ENCODE measurements at places on chromosomes 7 and 10.

DNA sequence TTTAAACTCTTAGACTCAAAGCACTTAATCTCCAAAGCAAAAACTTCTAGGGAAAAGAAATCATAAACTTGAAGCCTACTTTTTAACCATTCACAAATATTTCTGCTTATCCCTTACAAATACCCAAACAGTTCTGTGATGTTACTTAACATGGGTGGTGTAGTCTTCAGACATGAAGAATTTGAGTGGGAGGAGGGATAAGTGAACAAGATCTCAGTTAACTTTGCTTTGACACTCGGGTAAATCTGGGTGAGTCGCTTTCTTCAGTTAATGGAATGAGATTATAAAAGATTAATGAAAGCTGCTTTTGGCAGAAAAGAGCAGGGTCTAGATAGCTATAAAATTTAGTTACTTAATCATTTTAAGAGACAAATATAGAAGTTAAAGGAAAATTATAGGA lies 47.5 kb downstream of the RNF133 start:
- DNase-seq: no peak

DNA sequence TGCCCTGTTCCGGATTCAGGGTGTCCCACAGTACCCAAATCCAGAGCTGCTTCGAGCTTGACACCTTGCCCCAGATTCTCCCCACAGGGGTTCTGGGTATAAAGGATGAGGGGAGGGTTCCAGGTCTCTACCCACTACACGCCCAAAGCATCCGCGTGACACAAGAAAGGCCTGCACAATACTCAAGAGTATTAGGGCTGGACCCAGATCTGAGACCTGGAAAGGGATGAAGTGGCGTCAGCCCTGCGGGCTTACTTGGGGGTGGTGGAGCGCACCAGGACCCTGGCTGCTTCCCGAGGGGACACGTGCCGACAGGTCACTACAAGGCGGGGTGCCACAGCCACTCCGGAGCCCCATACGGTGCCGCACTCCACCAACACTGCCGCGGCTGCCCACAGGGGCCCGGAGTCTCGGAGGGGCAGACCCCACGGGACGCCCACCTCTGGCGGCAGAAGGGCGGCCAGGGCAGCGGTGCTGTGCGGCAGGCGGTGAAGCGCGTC lies 1.3 kb downstream of the TYSND1 start:
- no peak for DNase-seq

- no peak for DNase-seq
Measured at GRCh38 chr7:26011039-26011696, 140.8 kb upstream of the NFE2L3 start.

DNA sequence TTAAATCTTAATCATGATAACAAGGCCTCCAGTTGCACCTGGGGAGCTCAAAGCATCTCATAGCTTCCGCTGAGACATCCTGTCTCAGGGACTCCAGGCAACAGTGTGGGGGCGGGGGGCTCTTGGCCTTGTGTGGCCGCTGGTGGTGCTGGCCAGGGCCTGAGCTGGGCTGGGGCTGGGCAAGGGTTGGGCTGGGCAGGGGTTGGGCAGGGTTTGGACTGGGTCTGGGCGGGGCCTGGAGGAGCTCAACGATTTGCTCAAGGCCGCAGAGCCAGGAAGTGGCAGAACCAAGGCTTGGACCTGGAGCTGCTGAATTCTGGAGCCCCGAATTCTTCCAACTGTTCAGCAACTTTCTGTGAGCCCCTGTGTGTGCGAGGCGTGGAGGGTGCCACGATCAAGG lies 37.9 kb upstream of the PSMG3 start:
- DNase-seq: no peak

DNA sequence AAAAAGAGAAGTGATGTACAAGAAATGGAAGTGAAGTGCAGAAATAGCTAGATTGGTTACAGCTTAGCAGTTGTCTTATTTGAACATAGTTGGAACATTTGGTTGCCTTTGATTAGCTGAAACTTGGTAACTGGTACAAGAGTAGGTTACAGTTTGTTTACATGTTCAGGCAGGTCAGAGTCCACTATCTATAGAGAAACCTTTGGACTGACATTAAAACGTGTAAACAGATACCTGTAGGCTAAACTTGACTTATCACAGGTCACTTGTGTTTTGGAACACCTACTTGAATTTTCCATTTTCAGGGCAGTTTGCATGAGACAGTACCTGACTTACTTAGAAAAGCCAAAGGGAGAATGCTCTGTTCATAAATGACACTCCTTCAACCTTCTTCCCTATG lies 28.5 kb upstream of the CYP2C8 start:
- no peak for DNase-seq

DNA sequence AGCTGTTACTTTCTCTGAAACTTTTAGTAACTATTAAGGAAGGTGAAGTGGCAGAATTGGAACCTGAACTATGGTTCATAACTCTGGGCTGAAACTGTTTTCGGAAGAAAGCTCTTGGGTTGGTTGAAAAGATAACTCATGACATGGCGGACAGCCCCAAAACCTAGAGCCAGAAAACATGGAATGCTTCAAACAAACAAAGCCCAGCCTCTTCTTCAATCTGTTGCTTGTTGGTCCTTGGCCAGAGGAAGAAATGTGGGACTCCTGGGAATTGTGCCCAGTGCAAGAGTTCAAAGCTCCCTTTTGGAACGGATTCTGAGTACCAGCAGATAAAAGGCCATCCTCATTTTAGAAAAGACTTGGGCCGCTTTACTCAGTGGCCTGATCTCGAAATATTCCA lies 52.9 kb upstream of the CACNB2 start:
- no peak for DNase-seq

- no peak for DNase-seq
Measured at GRCh38 chr10:4772202-4772570, 53.8 kb upstream of the AKR1E2 start.

DNA sequence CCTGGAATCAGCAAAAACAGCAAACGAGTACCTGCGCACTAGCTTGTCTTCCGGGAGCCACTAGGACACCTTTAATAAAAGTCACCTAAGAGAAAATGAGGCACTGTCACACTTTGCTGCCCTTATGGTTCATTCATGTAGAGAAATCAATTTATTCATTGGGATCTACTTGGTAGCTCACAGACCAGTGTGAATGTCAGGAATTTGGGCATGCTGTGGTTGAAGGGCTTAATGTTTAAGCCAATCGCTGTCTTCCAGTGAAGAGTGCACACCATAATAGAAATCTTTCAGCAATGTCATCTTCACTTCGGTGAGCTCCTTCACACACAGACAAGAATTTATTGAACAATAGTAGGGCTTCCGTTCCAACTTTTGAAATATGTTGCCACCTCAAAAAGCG lies 65.1 kb downstream of the MARCHF5 start:
- DNase-seq: no peak

- no peak for DNase-seq
Measured at GRCh38 chr7:139682136-139683013, 95.4 kb downstream of the HIPK2 start.

DNA sequence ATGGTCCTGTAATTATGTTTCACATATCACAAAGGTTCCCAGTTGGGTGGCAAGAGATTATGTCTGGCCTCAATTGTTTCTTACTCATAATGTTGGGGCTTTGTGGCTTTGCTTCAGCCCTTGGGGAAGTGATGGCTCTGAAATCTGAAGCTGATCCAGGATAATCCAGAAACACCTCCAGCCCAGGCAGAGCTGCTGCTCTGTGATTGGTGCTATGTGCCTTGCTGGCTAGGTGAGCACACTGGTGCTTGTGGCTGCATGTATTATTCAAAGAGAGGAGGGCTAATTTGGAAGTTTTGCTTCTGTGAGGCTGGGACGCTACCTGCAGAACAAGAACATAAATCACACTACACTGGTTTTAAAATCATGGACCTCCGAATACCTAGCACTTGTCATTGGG lies 346.6 kb upstream of the MGMT start:
- no peak for DNase-seq

- no peak for DNase-seq
Measured at GRCh38 chr7:139915268-139915863, 86.3 kb downstream of the TBXAS1 start.

DNA sequence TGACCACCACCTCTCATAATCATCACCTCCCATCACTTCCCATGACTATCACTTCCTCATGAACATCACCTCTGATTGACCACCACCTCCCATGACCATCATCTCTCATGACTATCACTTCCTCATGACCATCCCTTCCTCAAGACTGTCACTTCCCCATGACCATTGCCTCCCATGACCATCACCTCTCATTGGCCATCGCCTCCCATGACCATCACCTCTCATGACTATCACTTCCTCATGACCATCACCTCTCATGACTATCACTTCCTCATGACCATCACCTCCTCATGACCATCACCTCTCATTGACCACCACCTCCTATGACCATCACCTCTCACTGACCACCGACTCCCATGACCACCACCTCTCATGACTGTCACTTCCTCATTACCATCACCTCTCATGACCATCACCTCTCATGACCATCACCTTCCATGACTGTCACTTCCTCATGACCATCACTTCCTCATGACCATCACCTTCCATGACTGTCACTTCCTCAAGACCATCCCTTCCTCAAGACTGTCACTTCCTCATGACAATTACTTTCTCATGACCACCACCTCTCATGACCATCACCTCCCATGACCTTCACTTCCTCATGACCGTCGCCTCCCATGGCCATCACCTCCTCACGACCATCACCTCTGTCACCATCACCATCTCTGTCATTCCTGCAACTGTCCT lies 51.6 kb downstream of the PDGFA start:
- DNase-seq: no peak

DNA sequence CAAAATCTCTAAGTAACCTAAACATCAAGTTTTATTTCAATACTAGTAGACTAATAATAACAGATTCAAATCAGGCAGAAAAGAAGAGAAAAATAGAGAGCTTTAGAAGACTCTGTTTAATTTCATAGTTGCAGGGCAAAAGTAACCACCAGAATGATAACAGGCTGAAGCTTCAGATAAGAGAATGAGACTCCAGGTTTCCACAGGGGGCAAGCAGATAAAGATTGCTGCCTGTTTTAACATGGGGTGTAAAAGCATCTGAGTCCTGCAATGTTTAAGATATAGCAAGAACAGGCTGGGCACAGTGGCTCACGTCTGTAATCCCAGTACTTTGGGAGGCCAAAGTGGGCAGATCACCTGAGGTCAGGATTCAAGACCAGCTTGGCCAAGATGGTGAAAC lies 11.0 kb downstream of the CROT start:
- no peak for DNase-seq

GRCh38 chr10:98006266-98006665 lies 24.2 kb downstream of the CRTAC1 start:
- DNase-seq: no peak

GRCh38 chr10:77321838-77322237 lies 315.8 kb downstream of the KCNMA1 start:
- DNase-seq: no peak

DNA sequence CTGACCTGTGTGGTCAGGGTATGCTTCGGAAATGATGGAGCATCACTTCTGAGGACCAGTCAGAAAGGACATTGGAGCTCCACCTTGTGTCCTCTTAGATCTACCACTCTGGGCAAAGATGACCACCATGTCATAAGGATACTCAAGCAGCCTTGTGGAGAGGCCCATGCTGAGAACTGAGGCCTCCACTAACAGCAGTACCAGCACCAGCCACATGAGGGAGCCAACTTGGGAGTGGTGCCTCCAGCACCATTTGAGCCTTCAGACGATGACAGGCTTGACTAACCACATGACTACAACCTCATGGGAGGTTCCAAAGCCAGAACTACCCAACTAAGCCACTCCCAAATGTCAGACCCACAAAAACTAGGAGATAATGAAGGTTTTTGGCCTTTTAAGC lies 116.0 kb downstream of the NPTX2 start:
- peak; percentile 49 for DNase-seq

DNA sequence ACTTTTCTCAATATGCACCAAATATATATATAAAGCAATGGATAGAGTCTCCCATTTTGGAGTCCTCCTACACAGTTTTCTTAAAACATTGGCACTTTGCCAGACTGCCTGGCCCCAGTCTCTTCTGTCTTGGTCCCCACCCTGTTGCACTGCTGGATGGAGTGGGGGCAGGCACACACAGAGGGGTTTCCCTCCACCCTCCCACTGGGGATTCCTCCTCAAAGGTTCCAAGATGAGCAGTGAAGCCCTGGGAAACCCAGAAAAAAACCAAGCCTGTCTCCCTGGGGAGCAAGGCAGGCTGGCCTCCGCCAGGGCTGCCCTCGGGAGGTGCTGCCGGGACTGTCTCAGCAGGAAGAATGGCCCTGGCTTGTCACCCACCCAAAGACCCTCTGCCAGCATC lies 68.0 kb downstream of the SH3PXD2A start:
- no peak for DNase-seq

DNA sequence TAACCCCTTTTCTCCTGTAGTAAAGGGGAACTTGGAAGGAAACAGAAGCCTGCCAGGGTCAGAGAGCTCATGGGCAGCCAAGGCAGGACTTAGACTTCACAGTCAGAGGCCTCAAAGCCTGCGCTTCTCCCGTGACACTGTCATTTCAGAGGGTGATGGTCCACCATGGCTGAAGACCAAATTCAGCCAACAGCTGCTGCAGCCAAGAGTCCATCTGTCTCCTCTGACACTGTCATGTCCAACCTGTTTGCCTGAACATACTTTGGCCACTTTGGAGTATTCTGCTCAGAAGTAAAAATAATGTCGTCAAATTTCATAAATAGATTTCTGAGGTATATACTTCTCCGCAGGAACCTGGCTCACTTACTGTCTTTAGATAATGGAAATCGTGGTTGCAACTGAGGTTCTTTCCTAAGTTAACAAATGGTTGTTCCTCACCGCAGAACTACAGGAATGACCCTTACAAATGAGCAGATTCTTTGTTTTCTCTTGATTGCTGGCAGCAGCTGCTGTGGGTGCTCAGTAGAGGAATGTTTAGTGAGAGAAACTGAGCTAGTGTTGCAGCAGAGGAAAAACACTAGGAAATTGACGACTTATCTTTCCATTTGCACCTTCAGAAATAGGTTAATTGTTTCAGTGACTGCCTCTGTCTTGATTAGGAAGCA lies 626.5 kb downstream of the SDK1 start:
- no peak for DNase-seq

DNA sequence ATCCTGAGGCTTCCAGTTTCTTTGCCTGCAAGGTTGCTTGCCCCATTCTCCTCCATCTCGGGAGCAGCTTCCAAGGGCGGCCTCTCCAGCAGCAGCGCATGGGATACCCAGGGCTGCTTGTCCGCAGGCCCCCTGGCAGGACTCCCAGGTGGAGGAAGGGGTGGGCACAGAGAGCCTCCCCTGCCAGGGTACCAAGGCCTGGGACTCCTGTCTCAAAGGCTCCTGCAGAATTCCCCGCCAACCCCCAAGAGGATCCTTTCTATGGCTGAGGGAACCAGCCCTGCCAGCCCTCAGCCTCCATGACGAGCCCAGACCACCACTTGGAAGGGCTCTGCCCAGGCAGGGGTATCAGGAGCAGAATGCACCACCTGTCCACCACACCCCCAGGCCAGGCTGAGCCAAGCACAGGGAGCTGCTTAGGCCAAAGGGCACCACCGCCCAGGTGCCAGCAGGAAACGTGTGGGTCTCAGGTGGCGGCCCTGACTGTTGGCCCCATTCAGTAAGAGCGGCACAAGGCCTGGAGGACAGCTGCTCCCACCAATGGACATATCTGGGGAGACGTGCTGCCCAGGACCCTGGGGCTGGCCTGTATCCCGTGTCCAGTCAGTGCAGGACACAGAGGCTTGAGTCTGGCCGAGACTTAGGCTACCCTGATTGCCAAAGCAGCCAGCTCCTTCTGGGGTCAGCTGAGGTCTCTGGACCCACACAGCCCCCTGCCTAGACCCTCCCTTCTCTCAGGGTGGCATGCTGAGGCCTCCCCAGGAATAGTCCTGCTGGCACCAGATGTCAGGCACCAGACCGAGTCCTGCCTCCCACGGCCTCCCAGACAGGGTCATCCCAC lies 33.8 kb upstream of the INPP5A start:
- DNase-seq: no peak
